Glutamatergic neuron (in vitro differentiated cells): ENCODE measurements at places on chromosomes 6 and 20. TPM values are rescaled to one million over a fixed set of nuclear protein-coding genes. Genes with fewer than 3 reads are reported as not detected.

Gene WFDC2
- 4.8 TPM for total RNA-seq

Gene FAM209A
- not detected for total RNA-seq

Gene CLPSL2
- total RNA-seq, result not detected

Gene LBP
- total RNA-seq, result not detected

Gene TCP11
- total RNA-seq, result not detected

Gene TAF8
- 16.2 TPM for total RNA-seq
